Cardiac muscle cell (in vitro differentiated cells and primary cell): ENCODE measurements at places on chromosomes 2 and 18. TPM values are rescaled to one million over a fixed set of nuclear protein-coding genes. Genes with fewer than 3 reads are reported as not detected.

GRCh38 chr2:156752042-156752441 is 315.9 kb downstream of the GPD2 start:
- no peaks in the 10 kb centered on the region for H3K4me1 ChIP-seq
- H3K27ac ChIP-seq: no peak overlapping the region
- no peak for DNase-seq
- no peaks in the 10 kb centered on the region for H3K27me3 ChIP-seq

The RTP5 gene
- not detected in 2 replicates for total RNA-seq

The CELF4 gene
- total RNA-seq: 0.35 and 1.6 TPM in 2 replicates

DNA sequence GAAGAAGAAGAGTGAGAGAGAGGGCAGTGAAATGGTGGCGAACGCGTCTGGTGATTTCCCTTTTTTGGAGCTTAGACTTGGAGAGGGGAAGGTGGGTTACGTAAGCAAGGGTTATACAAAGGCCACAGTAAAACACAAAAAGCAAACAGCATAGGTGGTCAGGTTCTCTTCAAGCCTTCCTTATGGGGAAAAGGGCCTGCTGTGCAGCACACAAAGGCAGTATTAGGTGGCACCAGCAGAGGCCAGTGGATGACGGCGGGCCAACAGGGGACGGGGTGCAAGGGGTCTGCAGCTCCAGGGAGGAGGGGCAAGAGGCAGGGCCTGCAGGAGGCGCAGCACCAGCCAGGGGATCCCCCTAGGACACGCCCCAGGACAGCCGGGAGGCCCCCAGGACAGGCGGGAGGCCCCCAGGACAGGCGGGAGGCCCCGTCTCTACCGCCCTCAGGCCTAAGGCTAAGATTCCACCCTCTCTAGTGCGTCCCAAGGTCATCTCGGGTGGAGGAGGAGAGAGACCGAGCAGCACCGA is 32.6 kb upstream of the NPC1 start:
- H3K4me3 ChIP-seq: peak overlapping the region; percentile 14
- H3K4me1 ChIP-seq: no peaks in the 10 kb centered on the region
- peaks cover 29% of the 10 kb centered on the region for H3K27me3 ChIP-seq
- H3K36me3 ChIP-seq: no peaks in the 10 kb centered on the region
- no peak overlapping the region for H3K27ac ChIP-seq

GRCh38 chr2:9805435-9806297 is 37.6 kb upstream of the TAF1B start:
- H3K4me3 ChIP-seq: no peak overlapping the region
- H3K27me3 ChIP-seq: no peaks in the 10 kb centered on the region
- no peak overlapping the region for H3K27ac ChIP-seq
- H3K4me1 ChIP-seq: no peaks in the 10 kb centered on the region
- DNase-seq: no peak

DNA sequence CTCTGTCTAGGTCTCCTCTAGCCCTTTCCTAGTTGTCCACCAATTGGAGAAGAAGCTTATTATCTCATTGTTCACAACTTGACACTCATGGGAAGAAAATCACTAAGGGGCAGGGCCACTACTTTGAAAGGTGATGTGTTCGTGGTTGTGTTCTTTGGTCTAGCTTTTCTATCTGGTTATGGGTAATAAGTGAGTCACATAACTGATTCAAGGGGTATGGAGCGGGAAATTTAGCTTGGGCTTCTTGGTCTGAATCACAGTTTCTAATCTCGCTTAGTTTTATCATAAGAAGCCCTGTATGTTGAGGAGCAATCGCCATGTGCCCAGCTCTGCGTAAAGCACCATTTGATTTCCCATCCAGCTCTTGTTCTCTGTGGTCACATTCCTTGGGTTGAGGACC is 18.7 kb upstream of the DYTN start:
- H3K27me3 ChIP-seq: peaks cover 7% of the 10 kb centered on the region
- H3K4me3 ChIP-seq: no peak overlapping the region
- no peak for DNase-seq
- H3K4me1 ChIP-seq: no peaks in the 10 kb centered on the region
- no peaks in the 10 kb centered on the region for H3K36me3 ChIP-seq

The COL3A1 gene
- 155 and 216 TPM in 2 replicates for total RNA-seq

DNA sequence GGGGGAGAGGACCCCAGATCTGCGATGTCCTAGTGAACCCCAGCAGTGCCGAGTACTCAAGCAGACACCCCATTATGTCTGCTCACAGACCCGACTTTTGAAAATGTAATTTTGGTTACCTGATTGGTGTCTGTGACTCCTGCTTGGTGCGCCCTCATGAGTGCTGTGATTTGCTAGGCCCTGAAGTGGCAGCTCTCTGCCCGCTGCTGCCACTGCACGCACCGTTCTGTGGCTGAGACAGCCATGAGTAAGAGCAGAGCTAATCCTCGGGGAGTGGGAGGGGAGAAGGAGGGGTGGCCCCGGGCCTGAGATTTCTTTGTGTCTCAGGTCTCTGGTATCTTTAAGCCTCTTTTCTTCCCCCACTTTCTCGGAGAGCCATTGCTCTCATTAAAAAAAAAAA is 18.2 kb downstream of the FHOD3 start:
- no peak overlapping the region for H3K4me3 ChIP-seq
- H3K4me1 ChIP-seq: peaks cover 50% of the 10 kb centered on the region
- DNase-seq: no peak
- no peaks in the 10 kb centered on the region for H3K36me3 ChIP-seq

The ALLC gene
- total RNA-seq: not detected in 2 replicates
